ENCODE measurements at places on chromosomes 4 and X. TPM values are rescaled to one million over a fixed set of nuclear protein-coding genes. Genes with fewer than 3 reads are reported as not detected.

The TMPRSS11A gene
- total RNA-seq = not detected

The CFAP99 gene
- total RNA-seq = not detected

DNA sequence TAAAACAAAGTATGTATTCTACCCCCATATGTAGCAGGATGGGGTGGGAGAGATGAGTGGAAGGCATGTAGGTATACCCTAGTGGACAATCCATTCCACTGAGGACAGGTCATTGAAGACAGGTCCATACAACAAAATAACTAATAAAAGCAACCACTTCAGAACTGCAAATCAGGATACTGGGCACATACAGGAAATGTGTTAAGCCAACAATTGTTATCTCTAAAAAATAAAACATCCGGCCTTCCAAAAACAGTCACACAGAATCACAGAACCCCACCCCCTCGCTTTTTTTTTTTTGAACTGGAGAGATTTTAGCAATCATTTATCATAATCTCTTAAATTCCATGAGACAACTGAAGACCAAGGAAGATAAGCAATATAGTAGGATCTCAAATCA lies 112.9 kb downstream of the FRYL start:
- no peaks in the 10 kb centered on the region for H3K27me3 ChIP-seq
- H3K36me3 ChIP-seq = peaks cover 22% of the 10 kb centered on the region
- peaks cover 22% of the 10 kb centered on the region for H3K4me1 ChIP-seq
- H3K27ac ChIP-seq = no peak overlapping the region
- DNase-seq = no peak

The EDA2R gene
- total RNA-seq = 3.0 TPM

The NAP1L3 gene
- total RNA-seq = 1.1 TPM

DNA sequence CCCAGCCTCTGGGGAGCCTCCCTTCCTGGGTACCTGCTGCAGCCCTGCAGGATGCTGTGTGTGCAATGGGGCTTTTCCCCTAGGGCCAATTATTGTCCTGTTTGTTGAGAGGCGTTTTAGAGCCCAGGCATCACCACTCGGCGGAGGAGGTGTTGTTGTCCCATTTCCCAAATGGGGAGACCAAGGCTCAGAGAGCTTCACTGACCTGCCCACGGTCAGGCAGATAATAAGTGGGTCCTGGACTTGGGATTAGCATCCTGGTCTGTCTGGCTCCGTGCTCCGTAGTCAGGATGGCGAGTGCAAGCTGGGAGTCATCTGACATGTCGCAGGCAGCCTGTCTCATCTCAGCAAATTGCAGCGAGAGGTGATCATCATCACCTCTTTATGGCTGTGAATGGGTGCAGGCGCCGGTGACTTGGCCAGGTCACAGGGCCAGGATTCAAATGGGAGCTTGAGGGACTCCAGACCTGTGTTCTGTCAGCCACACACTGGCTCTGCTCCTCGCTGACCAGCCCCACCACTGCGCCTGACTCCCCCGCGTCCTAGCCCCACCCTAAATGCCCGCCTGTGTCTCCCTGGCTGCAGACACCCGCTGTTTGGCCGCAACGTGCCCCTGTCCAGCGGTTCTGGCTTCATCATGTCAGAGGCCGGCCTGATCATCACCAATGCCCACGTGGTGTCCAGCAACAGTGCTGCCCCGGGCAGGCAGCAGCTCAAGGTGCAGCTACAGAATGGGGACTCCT lies 16.6 kb downstream of the HTRA3 start:
- no peak overlapping the region for H3K27ac ChIP-seq
- no peak overlapping the region for H3K4me3 ChIP-seq
- no peaks in the 10 kb centered on the region for H3K4me1 ChIP-seq
- no peaks in the 10 kb centered on the region for H3K36me3 ChIP-seq

- peak; percentile 61 for DNase-seq
- no peaks in the 10 kb centered on the region for H3K27me3 ChIP-seq
- H3K36me3 ChIP-seq = no peaks in the 10 kb centered on the region
- no peak overlapping the region for H3K4me3 ChIP-seq
Observed at GRCh38 chr4:37389967-37390580, 145.5 kb downstream of the NWD2 start.

The POF1B gene
- 0.10 TPM for total RNA-seq

- peaks cover 6% of the 10 kb centered on the region for H3K4me1 ChIP-seq
- no peak overlapping the region for H3K27ac ChIP-seq
- H3K4me3 ChIP-seq = no peak overlapping the region
- peaks cover 7% of the 10 kb centered on the region for H3K27me3 ChIP-seq
Observed at GRCh38 chr4:129264008-129264657, 168.2 kb downstream of the C4orf33 start.

The MAP3K15 gene
- total RNA-seq = 0.07 TPM

GRCh38 chr4:141307241-141307689 lies 86.6 kb downstream of the ZNF330 start:
- peaks cover 6% of the 10 kb centered on the region for H3K4me1 ChIP-seq
- H3K27me3 ChIP-seq = peaks cover 5% of the 10 kb centered on the region
- peak; percentile 70 for DNase-seq
- H3K36me3 ChIP-seq = no peaks in the 10 kb centered on the region

GRCh38 chr4:67983333-67983732 lies 20.0 kb upstream of the TMPRSS11A start:
- no peaks in the 10 kb centered on the region for H3K36me3 ChIP-seq
- H3K4me1 ChIP-seq = no peaks in the 10 kb centered on the region
- no peak overlapping the region for H3K27ac ChIP-seq
- no peak overlapping the region for H3K4me3 ChIP-seq
- no peak for DNase-seq

The CNGA1 gene
- not detected for total RNA-seq

- H3K4me1 ChIP-seq = peaks cover 37% of the 10 kb centered on the region
- no peak within 1 kb of the TSS for H3K27ac ChIP-seq
- no peak for DNase-seq
- H3K36me3 ChIP-seq = peaks cover 30% of the 10 kb centered on the region
- no peaks in the 10 kb centered on the region for H3K27me3 ChIP-seq
Observed at GRCh38 chrX:41723826-41724225, at the start of gene GPR82. Gene GPR82 (plus strand): TSS chrX:41724181. CDS start chrX:41727027, 2,846 bp downstream.

The NEXMIF gene
- 0.52 TPM for total RNA-seq

- H3K4me1 ChIP-seq = peaks cover 3% of the 10 kb centered on the region
- no peak overlapping the region for H3K27ac ChIP-seq
- H3K27me3 ChIP-seq = no peaks in the 10 kb centered on the region
- DNase-seq = peak; percentile 10
- no peaks in the 10 kb centered on the region for H3K36me3 ChIP-seq
Observed at GRCh38 chr4:14783011-14783877, 219.0 kb upstream of the CPEB2 start.

DNA sequence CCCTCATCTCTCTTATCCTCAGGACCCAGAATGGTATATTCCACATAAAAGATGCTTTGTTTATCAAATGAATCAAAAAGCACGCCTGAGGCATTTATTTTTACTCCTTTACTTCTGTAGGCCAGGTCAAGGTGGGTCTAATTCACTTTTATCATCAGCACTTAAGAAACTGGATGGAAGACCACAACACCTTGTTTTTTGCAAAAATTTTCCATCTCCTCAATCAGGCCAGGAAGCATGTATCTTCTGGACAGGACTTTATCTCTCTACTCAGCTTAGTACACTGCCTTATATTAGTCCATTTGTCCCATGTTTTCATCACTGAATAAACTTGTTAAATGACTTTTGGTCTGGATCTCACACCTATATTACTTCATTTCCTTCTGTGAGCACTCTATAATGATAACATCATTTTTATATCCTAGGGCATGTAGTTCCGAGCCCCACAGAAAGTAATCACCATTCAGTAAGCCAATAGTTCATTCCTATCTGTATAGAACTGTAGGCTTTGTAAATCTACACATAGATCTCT lies 260.5 kb downstream of the CHIC1 start:
- H3K27me3 ChIP-seq = no peaks in the 10 kb centered on the region
- H3K36me3 ChIP-seq = no peaks in the 10 kb centered on the region
- no peak overlapping the region for H3K27ac ChIP-seq
- H3K4me1 ChIP-seq = no peaks in the 10 kb centered on the region
- no peak for DNase-seq

DNA sequence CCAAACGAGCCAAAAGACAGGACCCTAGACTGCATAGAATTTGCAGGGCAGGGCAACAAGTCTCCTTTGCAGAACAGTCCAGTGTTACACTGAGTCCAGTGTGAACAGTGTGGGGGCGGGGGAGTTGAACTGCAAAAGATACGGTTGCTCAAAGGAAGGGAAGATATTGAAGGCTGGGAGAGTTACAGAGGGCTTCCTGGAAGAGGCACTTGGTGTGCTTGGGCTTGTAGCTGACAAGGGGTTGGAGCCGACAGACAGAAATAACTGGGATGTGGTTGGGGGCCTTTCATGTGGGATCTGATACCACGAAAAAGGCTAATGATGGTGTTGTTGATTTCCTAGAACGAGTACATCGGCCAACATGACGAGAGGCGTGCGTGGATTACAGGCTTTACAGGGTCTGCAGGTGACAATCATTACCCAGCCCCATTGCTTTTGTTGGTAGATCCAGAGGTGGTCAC lies 6.1 kb downstream of the XPNPEP2 start:
- H3K27me3 ChIP-seq = no peaks in the 10 kb centered on the region
- H3K27ac ChIP-seq = peak overlapping the region; percentile 89
- DNase-seq = peak; percentile 55
- peak overlapping the region; percentile 40 for H3K4me3 ChIP-seq

GRCh38 chr4:126777649-126778048 lies 855.1 kb upstream of the INTU start:
- H3K36me3 ChIP-seq = no peaks in the 10 kb centered on the region
- H3K27ac ChIP-seq = no peak overlapping the region
- no peak overlapping the region for H3K4me3 ChIP-seq
- H3K27me3 ChIP-seq = no peaks in the 10 kb centered on the region

The DCLK2 gene
- total RNA-seq = not detected

DNA sequence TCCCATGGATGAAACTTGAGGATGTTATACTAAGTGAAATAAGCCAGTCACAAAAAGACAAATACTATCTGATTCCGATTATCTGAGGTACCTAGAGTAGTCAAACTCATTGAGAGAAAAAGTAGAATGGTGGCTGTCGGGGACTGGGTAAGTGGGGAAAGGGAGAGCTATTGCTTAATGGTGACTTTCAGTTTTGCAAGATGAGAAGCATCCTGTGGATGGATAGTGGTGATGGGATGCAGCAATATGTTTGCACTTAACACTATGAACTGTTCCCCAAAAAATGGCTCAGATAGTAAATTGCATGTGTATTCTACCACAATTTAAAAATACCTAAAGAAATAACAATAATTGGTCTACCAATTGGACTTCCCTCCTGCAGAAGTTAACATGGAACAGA lies 181.5 kb downstream of the SHROOM3 start:
- H3K27ac ChIP-seq = no peak overlapping the region
- H3K36me3 ChIP-seq = no peaks in the 10 kb centered on the region
- H3K4me3 ChIP-seq = no peak overlapping the region
- no peaks in the 10 kb centered on the region for H3K4me1 ChIP-seq

- no peak for DNase-seq
- peak overlapping the region; percentile 69 for H3K4me3 ChIP-seq
- H3K4me1 ChIP-seq = peaks cover 30% of the 10 kb centered on the region
Observed at GRCh38 chrX:65667157-65667502, 324 bp upstream of the MSN start.

DNA sequence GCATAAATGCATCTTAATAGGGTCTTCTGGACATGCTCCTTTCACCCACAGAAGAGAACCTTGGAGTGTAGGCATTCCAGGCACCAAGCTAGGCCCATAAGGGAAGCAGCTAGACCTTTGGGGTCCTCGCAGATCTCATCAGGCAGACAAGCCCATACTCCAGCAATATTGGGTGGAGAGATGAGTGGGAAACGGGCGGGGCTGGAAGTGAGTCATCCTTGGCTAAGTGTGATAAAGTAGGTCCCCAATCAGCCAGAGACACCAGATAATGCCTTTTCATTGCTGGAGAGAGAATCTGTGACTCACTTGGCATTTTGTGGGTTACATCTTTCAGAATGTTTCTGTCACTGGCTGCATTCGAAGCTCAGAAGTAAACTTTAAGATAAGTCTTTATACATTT lies 133.3 kb upstream of the MBNL3 start:
- H3K4me3 ChIP-seq = no peak overlapping the region
- peaks cover 2% of the 10 kb centered on the region for H3K4me1 ChIP-seq
- DNase-seq = no peak
- no peaks in the 10 kb centered on the region for H3K36me3 ChIP-seq
- no peaks in the 10 kb centered on the region for H3K27me3 ChIP-seq

The FNIP2 gene
- 16.4 TPM for total RNA-seq

- H3K4me1 ChIP-seq = peaks cover 4% of the 10 kb centered on the region
- no peaks in the 10 kb centered on the region for H3K36me3 ChIP-seq
- DNase-seq = no peak
- H3K27ac ChIP-seq = no peak overlapping the region
Observed at GRCh38 chrX:115562480-115562847, 1.5 kb downstream of the PLS3 start.

The KLKB1 gene
- total RNA-seq = 0.33 TPM

GRCh38 chrX:38312436-38312835 lies 14.9 kb downstream of the RPGR start:
- no peak overlapping the region for H3K4me3 ChIP-seq
- no peaks in the 10 kb centered on the region for H3K27me3 ChIP-seq
- H3K4me1 ChIP-seq = no peaks in the 10 kb centered on the region
- no peaks in the 10 kb centered on the region for H3K36me3 ChIP-seq
- no peak for DNase-seq

The CXCL6 gene
- total RNA-seq = not detected

GRCh38 chr4:100823993-100824323 lies 306.1 kb upstream of the EMCN start:
- no peak overlapping the region for H3K27ac ChIP-seq
- no peak for DNase-seq
- peaks cover 8% of the 10 kb centered on the region for H3K4me1 ChIP-seq
- H3K27me3 ChIP-seq = no peaks in the 10 kb centered on the region
- no peak overlapping the region for H3K4me3 ChIP-seq
- H3K36me3 ChIP-seq = no peaks in the 10 kb centered on the region

DNA sequence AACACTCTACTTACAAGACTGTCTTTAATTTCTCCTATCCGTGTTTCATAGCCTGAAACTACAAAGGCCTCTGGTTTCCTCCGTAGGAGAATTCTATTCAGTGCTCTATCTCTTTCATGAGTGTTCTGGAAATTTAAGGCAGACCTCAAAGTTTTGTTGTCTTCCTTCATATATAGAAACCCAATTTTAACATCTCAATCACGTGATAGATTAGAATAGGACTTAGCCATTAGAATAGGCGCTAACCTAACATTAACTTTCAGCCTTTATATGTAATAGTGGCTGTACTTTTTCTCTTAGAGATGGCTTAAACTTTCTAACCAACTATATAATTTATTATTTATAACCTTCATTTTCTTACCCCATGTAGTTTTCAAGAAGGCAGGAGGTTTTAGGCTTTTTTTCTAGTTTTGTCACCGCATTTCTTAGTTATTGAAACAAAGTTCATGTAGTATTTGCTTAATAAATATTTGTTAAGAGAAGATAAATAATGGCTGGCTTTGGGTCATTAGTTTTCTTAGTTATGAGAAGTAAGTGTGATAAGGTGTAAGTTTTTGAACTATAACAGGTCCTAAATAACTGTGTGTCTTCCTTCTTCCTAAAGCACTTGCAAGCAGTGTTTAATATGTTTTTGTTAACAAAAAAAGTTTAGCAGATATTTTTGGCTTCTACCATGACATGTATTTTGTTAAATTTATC lies 1504.6 kb upstream of the ADGRL3 start:
- H3K27ac ChIP-seq = no peak overlapping the region
- no peak overlapping the region for H3K4me3 ChIP-seq
- no peaks in the 10 kb centered on the region for H3K36me3 ChIP-seq
- H3K27me3 ChIP-seq = no peaks in the 10 kb centered on the region
- DNase-seq = no peak
- no peaks in the 10 kb centered on the region for H3K4me1 ChIP-seq
